ENCODE measurements at places on chromosomes 1 and 21.

DNA sequence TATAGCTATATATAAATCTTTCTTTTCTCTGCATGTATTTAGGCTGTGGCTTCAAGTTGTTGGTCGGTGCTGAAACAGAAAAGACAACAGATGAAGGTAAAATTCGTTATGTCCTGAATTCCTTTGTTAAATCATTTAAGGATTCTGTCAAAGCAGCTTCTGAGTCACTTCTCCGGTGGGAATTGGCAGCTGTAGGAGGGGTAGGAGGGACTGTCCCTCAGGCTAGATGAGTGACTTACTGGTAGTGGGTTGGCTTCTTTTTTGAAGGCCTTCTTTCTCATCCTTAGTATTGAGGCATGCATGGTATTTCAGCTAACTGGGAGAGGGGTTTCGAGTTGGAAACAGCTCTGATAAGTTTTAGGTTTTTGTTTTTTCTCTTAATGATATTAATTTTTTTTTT, 22.1 kb upstream of the NEXN start:
- no peak for DNase-seq

GRCh38 chr1:26089125-26089524, 21.7 kb upstream of the TRIM63 start:
- no peak for DNase-seq

- no peak for DNase-seq
Observed at GRCh38 chr1:176499671-176500070, 36.7 kb downstream of the PAPPA2 start.

- no peak for DNase-seq
Observed at GRCh38 chr1:59596432-59596831, 218.3 kb upstream of the HOOK1 start.

GRCh38 chr1:6424000-6424565, 493 bp upstream of the ESPN start:
- DNase-seq = no peak

DNA sequence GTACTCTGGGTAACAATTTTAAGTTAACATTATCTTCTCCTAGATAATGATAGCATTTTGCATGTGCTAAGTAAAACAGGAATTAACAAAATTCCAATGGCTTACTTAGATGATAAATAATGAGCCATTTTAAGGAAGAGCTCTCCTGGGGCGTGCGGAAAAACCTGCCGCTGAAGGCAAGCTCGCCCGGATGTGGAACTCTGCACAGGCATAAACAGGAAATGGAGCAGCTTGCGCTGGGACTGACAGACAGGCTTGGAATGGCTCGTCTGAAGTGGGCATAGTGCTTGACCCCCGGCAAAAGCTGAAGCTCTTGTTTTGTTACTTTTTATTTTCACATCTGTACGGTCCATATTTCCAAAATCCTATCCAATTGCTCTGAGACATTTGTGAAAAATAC, 169.2 kb downstream of the ZNF281 start:
- DNase-seq = no peak

DNA sequence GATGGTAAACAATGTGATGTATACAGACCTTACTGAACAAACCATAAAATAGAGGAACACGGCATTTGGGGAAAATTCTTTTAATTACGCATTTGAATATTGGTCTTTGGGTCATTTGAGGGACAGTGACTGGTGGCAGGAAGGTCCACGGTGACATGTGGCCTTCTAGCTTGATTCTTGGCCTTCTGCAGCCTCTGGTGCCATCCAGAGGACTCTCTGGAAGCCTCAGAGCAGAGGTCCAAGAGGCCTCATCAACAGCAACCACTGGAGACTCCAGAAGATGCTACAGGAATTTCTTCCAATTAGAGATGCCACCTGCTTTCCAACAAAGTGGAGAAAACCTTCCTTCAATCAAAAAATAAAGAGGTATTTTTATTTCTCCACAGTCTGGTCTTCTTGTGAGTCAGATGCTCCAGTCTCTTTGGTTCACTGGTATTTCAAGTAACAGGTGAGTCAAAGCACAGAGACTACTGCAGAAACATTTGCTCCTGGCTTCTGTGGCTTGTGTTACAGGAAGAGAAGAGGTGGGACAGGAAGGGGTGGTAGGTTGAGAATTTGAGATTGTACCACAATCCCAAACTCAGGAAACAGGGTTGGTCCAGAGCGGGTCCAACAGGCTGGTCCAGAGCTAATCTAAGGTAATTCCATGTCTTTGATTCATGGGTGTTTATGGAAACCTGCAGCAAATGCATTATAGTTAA, 2.7 kb upstream of the F5 start:
- DNase-seq = no peak

GRCh38 chr1:20322825-20323612, 32.3 kb downstream of the VWA5B1 start:
- no peak for DNase-seq
